Astrocyte of the spinal cord (primary cell): ENCODE measurements at places on chromosomes 11 and 22.
A peak's percentile ranks its signal among the peaks of the same experiment; 100 is the strongest.

GRCh38 chr22:26172389-26172990 lies 3.2 kb downstream of the SEZ6L start:
- DNase-seq = peak; percentile 2

- DNase-seq = no peak
Measured at GRCh38 chr11:48107188-48107704, 109.4 kb upstream of the OR4B1 start.

- no peak for DNase-seq
Measured at GRCh38 chr11:70400643-70401042, 2.3 kb downstream of the CTTN start.

DNA sequence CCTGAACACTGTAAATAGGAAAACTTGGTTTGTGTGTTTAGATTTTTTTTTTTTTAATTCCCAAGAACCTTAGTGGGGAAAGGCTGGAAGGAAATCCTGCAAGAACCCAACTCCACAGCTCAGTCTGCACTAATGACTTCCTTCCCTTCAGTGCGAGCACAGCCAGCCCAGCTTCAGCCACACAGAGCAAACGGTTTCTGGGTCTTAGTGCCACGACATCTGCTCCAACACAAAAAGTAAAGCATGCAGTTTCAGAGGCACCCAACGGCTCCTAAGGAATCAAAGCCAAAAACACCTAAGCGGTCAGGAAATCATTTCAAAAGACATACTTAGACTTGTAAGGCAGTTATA lies 236.1 kb downstream of the TTC28 start:
- peak; percentile 81 for DNase-seq

DNA sequence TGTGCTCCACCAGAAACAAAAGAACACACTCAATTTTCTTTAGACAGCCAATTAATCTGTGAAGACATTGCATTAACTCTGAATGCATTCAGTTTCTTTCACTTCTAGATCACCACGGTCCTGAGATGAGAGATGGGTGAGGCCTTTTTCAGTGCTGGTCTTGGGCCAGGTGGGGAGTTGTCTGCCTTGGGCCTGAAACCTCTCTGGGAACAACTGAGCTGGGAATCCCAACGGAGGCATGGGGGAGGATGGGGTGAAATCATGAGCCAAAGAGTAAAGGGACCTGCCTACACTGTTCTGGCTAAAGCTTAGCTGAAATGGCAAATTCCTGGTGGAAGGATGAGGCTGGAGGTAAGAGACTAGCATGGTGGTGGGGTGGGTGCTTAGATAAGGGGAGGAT lies 353.5 kb upstream of the B3GAT1 start:
- no peak for DNase-seq

DNA sequence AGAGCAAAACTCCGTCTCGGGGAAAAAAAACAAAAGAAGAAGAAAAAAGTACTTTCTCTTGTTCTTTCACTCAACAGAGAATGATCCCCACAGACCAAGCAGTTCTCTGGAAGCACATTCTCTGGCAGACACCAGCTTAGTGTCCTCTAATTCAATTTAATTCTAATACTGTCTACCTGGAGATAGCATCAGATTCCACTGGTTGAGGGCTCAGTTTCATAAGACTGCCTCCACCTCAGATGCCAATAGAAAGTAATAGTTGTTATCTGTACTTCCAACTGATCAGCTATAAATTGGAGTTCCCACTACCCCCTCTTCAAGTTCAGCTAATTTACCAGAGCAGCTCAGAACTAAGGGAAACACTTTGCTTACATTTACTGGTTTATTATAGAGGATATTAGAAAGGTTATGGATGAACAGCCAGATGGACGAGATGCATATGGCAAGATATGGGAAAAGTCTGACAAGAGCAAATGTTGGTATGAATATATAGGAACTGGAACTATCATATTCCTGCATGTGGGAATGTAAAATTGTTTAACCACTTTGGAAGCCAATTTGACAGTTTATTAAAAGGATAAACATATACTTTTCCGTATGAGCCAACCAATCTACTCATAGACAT lies 64.3 kb downstream of the TMEM135 start:
- no peak for DNase-seq

DNA sequence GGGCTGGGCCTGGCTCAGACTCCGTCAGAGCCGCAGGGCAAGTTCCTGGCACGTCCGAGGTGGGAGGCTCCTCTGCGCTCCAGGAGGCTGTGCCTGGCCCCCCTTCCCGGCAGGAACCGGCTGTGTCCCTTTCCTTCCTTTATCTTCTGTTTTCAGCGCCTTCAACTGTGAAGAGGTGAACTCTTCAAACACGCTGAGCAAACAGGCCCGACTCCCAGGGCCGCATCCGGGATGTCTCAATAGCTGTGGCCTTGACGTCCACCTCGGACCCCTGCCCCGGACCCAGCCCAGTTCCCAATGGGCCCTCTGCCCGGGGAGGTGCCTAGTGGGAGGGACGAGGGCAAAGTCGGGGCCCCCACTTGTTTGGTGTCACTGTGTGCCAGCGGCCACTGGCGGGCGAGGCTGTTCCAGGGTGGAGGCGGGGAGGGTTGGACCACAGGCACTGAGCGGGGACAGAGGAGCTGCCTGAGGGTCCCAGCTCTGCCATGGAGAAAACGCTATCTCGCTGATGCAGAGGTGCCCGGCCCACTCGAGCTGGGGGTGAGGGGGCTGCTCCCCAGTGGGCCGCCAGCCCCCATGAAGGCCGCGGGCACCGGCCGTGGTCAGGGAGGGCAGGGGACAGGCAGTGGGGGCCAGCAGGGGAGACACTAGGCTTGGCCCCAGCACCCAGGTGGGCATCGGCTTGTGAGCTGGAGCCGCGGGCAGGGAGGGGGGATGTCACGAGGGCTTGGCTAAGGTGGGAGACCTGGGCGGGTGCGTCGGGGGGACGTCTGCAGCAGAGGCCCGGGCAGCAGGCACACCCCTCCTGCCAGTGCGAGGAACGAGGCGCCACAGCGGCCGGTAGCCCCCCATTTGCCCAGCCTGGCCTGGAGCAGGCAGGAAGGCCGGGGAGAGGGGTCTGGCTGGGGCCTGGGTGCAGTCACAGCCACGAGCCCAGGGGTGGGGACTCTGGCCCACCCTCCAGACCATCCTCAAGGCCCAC lies 2.7 kb upstream of the MUC5B start:
- DNase-seq = no peak

- DNase-seq = no peak
Measured at GRCh38 chr11:18065572-18065971, 19.5 kb upstream of the TPH1 start.

DNA sequence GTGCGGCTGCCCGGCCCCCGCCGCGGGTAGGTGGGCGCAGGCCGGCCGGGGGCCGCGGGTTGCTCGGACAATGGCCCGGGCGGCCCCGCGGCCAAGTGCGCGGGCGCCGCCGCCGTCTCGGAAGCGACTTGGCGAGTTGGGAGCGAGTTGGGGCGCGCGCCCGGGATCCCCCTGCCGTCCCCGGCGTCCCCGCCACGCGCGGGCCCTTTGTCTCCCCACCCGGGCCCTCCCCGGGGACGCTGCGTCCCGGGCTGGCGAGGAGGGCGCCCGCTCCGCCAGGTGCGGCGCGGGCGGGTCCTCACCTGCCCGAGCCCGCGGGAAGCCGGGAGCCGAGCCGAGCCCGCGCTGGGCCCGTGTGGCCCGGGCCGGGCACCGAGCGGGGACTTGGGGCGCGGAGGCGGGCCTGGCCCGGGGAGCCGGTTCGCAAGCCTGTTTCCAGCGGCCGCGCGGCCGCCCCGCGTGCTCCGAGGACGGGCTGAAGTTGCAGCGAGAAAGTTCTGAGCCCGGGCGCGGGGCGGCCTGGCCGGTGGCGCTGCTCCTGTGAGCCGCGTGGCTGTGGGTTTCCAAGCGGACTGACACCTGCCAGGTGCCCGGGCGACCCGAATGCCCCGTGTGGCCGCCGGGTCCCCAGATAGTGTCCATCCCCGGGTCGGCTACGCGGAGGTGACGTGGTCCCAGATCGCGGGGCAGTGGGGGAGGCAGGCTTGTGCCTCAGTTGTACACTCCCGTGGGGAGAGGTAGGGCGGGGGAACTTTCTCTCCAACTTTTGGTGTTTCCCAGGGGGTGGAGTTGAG lies 586 bp downstream of the LRP5 start:
- DNase-seq = no peak

GRCh38 chr11:10622957-10623791 lies 54.7 kb upstream of the LYVE1 start:
- DNase-seq = no peak

- no peak for DNase-seq
Measured at GRCh38 chr22:39785232-39785631, 108.3 kb downstream of the ENTHD1 start.

DNA sequence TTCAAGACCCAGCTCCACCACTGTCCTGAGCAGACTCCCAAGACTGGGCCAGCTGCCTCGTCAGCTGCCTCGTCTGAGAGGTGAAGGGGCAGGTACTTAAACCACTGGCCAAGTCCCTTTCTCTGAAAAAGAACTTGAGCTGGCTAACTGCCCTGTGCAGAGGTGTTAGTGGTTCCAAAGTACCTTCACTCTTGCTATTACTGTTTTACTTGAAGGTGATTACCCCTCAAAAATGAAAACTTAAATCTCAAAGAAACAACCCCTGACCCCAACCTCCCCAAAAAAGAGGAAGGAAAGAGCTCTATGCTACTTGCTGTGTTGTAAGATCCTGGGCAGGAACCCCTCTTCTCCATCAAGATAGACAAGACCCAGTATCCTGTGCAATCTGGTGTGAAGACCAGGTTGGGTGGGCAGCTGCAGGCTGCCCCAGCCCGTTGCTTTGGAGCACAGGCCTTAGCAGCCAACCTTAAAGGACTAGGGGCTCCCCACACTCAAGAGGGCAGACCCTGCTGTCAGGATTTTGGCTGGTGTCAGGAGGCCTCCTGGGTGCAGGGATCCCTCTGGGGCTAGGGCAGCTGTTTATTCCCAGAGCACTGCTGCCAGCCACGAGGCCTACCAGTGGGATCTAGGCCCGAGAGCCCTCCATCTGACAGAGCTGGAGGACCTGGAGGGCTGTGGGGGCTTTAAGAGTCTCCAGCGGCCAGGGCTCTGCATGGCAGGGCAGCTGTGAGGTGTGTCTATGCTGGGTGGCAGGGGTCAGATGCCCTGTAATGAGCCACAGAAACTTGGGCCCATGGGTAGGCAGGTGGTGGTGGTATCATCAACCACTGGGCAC lies 13.0 kb downstream of the GUCD1 start:
- DNase-seq = no peak

DNA sequence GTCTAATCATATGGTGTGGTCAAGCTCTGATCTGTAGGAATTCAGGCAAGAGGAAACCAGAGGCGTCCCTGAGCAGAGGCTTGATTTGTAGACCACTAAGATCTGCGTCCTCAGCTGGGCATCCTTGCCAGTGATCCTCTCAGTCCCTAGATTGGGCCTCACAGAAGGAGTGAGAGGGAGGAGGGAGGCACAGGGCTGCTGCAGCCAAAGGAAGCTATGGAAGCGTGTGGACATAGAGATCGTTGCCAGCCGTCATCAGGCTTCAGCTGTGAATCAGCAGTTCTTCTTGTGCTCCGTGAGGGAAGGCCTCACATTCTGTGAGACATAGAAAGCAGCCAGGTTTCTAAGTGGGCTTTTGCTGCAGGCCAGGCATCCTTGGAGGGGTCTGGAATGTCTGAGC lies 254.6 kb upstream of the KIRREL3 start:
- DNase-seq = no peak

DNA sequence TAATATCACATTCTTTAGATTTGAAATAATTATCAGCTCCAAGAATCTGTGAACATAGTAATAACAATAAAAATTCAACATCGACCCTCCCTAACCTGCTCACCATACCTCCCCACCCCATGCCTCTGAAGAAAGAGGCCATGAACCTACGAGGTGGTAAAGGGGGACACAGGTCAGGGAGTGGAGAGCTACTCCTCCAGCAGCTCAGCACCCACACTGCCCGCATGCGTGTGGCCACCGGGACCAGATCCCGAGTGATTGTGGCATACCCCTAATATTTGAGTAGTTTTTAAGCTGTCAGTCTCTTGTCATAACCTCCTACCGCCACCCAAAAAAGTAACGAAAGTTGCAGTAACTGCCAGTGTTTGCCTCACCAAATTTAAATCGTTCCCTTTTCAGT lies 16.8 kb upstream of the ADSL start:
- no peak for DNase-seq

DNA sequence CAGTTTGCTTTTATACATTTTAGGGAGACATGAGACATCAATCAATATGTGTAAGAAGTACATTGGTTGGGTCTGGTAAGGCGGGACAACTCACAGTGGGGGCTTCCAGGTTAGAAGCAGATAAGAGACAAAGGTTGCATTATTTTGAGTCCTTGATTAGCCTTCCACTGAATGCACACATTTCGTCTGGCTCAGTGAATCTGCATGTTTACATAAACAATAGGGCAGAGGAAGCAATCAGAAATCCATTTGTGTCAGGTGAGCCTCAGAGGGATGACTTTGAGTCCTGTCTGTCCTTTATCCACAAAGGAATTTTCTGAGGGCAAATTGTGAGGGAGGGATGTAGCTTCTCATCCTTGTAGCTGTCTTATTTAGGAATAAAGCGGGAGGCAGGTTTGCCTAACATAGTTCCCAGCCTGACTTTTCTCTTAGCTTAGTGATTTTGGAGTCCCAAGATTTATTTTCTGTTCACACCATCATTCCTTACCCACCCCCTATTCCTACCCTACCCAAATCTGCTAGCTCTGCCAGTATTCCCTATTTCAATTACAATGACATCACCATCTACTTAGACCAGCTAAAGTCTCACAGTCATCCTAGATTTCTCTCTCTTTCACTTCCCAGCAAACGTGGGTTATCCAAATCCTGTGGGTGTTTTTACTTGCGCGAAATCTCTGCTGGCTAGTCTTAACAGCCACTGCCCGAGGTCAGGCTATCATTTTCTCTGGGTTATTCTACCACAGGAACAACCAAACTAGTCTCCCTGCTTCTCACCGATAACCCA lies 2.9 kb downstream of the SC5D start:
- no peak for DNase-seq

DNA sequence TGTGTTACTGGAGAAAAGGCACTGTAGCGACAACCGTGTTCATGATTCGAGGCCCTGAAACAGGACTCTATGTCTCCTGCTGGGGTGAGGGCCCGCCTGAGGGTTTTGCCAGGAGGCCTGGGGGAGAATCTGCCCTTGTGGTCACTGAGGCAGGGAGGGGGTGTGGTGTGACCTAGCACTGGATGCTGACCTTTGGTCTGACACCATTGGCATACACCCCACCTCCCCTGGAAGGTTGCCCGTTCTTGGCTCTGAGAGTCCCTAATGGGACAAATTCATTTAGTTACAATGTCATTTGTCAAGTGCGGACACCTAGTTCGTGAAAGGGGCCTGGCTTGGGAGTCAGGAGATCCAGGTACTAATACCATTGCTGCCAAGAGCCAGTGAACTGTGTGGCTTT lies 29.0 kb downstream of the NECTIN1 start:
- DNase-seq = no peak

DNA sequence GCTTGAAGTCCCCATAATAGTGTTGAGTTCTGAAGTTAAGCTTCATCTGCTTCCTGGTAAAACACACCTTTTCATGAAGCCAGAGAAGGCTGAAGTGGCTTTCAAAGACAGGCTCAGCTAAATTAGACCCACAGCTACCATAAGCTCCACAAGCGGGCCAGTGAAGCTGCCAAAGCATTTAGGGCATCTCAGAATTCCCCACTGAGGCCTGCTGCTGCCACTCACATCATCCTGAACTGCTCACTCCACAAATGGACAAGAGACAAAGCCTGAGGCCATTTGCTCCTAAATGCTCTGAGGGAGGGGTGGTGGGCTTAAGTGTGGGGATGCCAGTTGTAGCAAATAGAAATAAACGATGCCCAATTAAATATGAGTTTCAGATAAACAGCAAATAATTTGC lies 14.6 kb downstream of the CCDC83 start:
- no peak for DNase-seq
